ENCODE measurements at places on chromosomes 2 and 18.

GRCh38 chr18:13051950-13052349 lies 60.8 kb downstream of the CEP192 start:
- DNase-seq = no peak

DNA sequence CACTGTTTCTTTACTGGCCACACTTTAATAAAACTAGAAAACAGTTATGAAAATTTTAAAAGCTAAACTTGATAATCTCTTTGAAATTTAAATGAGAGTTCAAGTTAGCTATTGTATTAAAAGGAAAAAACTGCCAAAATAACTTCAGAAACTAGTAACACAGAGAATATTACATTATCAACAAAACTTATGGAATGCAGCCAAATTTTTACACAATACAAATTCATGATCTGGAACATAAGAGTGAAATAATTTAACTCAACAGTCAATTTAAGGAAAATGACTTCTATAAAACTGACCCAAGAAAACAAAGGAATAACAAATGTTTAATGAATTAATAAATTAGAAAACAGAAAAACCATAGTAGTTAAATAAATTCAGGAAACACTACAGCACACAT lies 65.0 kb downstream of the TCF4 start:
- no peak for DNase-seq

DNA sequence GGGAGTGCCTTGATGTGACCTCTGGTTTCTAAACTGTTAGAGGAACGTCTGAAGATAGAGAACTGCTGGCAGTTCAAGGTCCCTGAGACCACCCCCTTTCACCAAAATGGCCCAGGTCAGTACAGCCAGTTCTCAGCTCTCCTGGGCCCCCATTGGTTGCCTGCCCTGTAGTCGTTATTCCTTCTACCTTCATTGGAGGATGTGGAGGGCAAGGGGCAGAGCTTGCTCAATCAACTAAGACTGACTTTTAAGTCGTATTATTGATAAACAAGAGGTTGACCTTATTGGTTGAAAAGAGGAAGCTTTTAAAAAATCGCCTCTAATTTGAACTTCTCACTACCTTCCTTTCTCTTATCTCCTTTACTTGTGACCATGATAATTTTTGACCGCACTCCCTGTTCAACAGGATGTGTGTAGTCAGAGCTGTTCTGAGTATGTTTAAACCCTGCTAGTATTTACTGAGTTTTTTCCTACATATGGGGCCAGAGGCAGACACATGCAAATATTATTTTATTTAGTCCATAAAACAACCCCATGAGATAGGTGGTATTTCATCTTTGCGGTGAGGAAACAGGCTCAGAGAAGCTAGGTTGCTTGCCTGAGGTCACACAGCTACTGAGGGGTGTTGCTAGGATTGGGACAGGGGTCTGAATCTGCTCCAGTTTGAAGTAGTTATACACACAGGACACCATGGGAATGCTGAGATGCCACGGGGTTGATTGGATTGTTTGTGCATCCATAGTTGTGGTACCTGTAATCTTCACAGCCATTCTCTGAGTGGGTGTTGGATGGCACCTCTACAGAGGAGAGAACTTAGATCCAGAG lies 65.9 kb downstream of the TMEM247 start:
- DNase-seq = no peak

DNA sequence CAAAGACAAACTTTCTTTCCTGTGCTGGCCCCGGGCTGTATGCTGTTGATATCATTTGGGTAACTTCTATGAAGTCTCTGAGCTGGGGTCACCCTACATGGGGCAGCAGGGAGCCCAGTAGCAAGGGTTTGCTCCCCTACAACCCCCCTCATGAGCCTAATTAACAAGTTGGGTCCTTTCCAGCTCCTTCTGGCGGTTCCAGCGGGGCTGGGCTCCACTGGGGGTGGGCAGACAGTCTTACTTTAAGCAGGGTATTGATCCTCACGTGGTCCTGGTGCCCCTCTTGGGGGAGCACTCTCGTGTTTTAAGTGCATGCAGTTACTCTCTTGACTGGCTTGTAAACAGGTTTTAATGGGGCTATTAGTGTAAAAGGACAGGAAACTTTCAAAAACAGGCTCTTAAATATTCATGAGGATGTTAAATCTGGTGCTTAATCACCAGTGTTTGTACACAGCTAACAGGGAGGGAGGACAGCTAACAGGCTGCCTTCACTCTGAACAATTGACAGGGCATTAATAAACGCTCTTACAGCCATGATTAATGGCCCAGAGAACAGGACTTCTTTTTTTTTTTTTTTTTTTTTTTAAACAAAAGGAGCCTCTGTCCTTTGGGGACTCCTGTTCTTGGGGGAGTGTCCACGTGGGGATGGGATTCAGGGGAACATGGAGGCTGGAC lies 36.6 kb upstream of the SKOR2 start:
- DNase-seq = no peak

DNA sequence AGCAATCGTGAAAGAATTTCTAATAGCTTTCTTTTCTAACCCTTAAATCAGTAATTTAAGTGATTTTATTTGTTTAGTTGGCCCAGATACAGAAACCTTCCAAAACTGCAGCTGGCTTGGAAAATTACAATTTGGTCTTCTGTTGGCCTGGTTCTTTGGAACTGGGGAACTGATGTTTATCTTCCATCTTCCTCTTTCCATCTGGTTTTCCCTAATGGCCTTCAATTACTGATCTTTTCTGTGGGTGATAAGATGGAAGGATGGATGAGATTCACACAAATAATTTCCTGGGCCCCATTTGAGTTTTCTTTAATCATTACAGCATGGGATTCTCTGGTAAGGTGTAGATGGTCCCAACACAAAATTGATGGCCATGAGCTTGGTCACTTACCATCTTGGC lies 106.5 kb upstream of the CHRNA1 start:
- DNase-seq = no peak

Data from H7 (cell line).